WTC11 (cell line): ENCODE measurements at places on chromosomes 6 and 20.

GRCh38 chr6:113031591-113032238, 684.6 kb downstream of the RFPL4B start:
- DNase-seq = no peak

DNA sequence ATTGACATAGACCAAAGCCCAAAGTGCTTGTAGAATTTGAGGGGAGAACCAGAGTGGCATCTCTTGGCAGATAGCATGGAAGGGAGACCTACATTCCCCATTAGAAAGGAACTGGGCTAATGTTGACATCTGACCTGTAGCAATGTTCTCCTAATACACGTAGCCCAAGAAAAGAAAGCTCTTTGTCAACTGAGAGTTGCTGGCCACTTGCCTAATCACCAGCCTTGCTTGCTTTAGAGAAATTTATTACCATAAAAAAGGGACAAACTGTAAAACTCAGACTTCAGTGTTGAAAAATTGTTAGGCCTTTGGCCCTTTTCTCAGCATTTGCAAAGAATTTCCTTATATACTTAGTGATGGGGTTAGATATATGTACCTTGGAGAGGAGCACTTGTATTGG, 777.5 kb downstream of the MAFB start:
- DNase-seq = no peak

- DNase-seq = no peak
Measured at GRCh38 chr6:3484192-3484591, 27.3 kb upstream of the SLC22A23 start.

- DNase-seq = no peak
Measured at GRCh38 chr6:144069506-144069905, 25.9 kb downstream of the SF3B5 start.

DNA sequence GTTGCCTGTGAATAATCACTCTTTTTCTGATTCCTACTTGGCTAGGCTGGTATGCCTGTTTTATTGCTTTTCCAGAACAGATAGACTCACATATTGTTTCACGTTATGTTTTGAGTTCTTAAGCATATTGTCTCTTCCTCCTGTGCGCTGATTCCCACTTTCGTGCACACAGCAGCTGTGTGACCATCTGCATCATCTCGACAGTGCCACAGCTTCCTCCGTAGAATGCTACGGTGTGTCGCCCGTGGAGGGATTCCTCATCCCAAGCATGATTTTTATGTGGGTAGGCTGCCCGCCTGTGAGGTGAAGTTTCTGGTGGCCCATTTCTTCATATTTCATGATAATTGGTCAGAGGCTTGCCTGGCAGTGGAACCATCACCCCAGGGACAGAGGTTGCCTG, 31.8 kb downstream of the PLCB4 start:
- no peak for DNase-seq

DNA sequence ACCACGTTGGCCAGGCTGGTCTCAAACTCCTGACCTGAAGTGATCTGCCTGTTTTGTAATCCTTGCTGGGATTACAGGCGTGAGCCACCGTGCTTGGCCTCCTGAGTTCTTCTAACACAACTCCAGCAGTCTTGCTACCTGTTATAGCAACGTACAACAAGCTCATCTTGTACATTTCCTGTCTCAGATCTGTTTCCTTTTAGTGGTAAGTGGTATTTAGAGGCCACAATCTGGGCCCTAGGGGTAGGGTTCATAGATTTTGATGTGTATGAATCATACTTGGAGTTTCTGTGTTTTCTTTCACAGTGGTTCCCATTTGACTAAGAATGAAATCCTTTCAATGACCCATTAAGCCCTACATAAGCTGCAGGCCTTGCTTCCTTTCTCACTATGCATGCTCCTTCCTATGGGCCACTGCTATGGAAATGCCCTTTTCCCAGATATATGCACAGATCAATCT, 27.1 kb upstream of the SYNCRIP start:
- no peak for DNase-seq

GRCh38 chr20:35820715-35821114, 48.9 kb downstream of the PHF20 start:
- no peak for DNase-seq

GRCh38 chr20:12044969-12045368, 127.3 kb downstream of the BTBD3 start:
- no peak for DNase-seq

DNA sequence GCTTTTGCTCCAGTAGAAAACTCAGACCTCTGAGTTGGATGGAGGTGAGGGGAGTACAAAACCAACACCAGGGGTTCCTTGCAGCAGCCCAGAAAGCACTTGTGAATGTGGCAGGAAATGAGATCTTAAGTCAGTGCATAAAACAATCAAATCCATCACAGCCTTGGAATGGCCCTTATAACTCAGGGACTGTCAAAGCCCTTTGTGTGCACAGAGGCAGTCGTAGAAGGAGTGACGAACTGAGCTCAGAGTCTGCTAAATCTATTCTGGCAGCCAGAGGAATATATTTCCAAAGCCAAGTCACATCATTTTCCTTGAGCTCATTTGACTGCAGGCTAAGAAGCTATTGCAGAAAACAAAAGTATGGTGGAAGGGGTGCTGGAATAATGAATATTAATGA, 676.6 kb downstream of the DHX35 start:
- no peak for DNase-seq

- DNase-seq = no peak
Measured at GRCh38 chr6:133630651-133631050, 258.3 kb upstream of the TCF21 start.

GRCh38 chr6:25056130-25056529, 120.4 kb upstream of the RIPOR2 start:
- DNase-seq = no peak

GRCh38 chr6:75489025-75489424, 4.6 kb downstream of the FILIP1 start:
- no peak for DNase-seq

DNA sequence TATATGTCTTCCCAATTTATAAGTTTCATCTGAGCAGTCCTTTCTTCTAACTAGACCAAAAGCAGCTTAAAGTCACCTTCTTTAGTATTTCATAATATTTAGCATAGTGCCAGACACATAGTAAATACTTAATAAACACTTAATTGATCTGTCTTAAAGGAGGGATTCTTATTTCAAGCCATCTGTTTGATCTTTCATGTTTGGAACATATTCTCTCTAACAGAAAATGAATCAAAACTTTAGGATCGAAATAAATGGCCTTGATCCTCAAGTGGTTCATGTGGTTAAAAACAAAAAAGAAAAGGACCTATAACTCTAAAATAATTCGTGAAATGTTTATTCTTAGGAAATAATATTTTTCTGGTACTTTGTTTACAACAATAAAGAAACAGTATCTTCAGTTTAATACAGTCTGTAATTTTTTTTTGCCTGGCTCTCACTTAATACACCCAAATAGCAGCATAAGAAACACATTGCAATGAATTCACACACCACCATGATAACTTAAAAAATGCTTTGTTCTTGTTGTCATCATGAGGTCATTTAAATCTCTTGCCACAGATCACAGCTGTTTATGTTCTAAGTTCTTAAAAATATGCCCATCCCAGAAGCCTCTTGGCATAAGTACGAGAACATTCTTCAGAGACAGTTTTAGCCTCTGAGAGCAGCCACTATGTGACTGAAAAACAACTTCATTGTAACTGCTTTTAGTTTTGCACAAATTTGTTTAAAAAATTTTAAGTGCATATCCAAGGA, 48.1 kb downstream of the ESF1 start:
- DNase-seq = no peak
